ENCODE measurements at places on chromosomes 3 and 15. TPM values are rescaled to one million over a fixed set of nuclear protein-coding genes. Genes with fewer than 3 reads are reported as not detected.

INKA1 gene
- 32.7 TPM for total RNA-seq

ZFAND6 gene
- total RNA-seq: 77.7 TPM

PEAK1 gene
- total RNA-seq: 14.5 TPM

MESP1 gene
- total RNA-seq: 0.49 TPM

PLCL2 gene
- 4.2 TPM for total RNA-seq

SLC28A1 gene
- not detected for total RNA-seq

SERPINI2 gene
- total RNA-seq: not detected

CHRM5 gene
- not detected for total RNA-seq

OR4F6 gene
- total RNA-seq: not detected

NR1I2 gene
- total RNA-seq: not detected

RAD54L2 gene
- 25.3 TPM for total RNA-seq

SLC6A6 gene
- 110 TPM for total RNA-seq

MUSTN1 gene
- 3.2 TPM for total RNA-seq

ALG1L2 gene
- not detected for total RNA-seq

ADAMTS7 gene
- total RNA-seq: 1.2 TPM

TJP1 gene
- 74.1 TPM for total RNA-seq

KBTBD12 gene
- not detected for total RNA-seq

MBNL1 gene
- total RNA-seq: 306 TPM

NKTR gene
- total RNA-seq: 328 TPM

Data from suprapubic skin (tissue), 4 donors.